ENCODE measurements at places on chromosomes 13 and 19.

DNA sequence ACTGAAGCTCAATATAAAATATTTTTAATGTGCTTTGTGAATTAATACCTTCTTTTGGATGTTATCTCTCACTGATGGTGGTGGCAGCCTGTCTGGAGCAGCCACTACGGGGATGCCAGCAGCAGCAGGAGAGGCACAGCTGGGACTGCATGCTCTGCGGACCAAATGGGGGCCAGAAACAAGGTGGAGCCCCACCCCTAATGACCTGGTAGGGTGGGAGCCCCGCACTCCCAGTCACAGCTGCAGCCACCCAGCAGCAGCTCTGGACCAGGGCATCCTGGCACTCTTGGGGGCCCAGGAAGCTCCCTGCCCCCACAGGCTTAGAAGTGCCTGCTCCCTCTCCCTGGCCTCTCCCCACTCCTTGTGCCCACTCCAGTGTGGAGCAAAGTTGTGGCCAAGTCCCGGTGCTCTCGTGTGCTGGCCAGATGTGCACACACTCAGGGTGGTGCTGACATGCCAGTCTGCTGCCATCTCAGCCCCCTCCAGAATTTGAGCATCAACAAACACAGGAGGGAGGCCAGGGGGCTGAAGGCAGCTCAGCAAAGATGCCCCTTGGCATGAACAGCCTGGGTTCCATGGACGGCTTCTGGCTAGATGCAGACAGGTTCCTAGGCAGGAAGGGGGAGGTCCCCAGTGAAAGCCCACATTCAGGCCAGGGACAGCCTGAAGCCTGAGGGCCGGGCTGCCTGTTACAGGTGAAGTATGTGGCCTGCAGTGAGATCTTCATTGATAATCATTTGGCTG, 696.7 kb upstream of the SLITRK5 start:
- no peak for DNase-seq

DNA sequence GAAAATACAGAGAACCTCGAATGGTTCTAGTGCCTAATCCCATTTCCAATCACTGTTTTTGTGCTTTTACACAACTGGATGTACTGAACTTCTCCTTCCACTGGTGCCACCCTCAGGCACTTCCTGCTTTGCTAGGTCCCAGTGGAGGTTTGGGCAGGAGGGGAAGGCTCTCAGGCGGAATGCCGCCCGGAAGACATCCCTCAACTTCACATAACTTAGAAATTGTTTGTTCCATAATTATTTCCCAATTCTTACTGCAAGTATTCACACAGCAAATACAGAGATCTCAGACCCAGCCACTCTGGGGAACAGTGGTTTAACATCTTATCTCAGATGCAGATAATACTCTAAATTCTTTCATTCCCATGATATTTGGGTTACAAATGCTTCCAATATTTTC, 195.7 kb upstream of the IPO5 start:
- peak; percentile 26 for DNase-seq

GRCh38 chr19:12527034-12527836, 24.0 kb downstream of the ZNF564 start:
- DNase-seq = no peak

GRCh38 chr13:85089186-85089585, 710.0 kb downstream of the SLITRK6 start:
- no peak for DNase-seq

DNA sequence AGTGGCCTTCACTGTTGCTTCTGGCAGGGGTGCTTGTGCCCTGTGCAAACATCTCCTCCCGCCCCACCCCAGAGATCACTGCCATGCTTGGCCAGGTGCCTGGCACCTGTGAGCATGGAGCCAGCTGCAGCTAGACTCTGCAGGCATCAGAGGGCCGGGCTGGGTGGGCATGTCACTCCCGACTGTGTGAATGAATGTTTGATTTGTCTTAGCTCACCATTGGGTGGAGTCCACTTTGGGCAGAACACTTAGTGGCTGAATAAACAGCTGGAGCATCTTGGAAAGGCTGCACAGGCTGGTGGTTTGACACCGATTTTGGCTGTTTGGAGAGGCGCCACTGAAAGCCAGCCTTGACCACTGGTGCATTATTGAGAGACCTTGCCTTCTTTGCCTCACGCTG, 267.3 kb downstream of the DLEU7 start:
- no peak for DNase-seq

GRCh38 chr13:28510542-28510941, 15.6 kb upstream of the FLT1 start:
- no peak for DNase-seq

DNA sequence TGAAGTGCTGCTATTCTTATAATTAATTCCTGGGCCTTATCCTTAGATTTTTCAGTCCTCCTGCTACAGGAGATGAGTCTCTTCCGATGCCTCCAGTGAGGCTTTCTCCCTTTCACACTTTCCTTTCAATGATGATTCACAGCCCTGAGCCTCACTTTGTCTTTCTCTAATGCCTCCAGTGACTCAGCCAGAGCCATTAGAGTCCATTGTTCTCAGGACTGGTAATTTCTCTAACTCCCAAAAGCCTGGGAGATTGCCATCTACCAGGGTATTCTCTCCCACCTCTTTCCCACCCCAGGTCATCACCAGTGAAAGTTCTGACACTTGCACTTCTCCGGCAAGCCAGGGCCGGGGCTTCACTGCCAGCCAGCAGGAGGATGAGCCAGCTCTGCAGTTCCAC, 49.6 kb upstream of the ARGLU1 start:
- no peak for DNase-seq

Measured in adrenal gland (tissue), 19 donors.